ENCODE measurements at places on chromosomes 7 and 10.

DNA sequence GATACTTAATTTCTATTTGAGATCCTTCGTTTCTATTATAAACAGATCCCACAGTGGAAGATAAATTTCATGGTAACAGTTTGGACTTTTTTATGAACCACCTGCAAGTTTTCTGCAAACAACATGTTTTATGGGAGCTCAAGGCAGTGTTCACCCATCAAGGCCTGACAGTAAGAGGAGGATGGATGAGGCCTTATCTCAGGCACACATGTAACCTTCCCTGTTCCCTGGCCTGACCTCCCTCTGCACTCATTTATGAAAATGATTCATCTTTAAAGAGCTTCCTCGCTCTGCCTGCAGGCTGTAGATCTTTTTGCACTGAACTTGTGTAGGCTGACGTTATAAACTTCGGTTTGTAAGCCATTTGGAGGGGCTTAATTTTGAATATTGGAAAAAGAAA, 500.1 kb downstream of the GATA3 start:
- no peak for DNase-seq

DNA sequence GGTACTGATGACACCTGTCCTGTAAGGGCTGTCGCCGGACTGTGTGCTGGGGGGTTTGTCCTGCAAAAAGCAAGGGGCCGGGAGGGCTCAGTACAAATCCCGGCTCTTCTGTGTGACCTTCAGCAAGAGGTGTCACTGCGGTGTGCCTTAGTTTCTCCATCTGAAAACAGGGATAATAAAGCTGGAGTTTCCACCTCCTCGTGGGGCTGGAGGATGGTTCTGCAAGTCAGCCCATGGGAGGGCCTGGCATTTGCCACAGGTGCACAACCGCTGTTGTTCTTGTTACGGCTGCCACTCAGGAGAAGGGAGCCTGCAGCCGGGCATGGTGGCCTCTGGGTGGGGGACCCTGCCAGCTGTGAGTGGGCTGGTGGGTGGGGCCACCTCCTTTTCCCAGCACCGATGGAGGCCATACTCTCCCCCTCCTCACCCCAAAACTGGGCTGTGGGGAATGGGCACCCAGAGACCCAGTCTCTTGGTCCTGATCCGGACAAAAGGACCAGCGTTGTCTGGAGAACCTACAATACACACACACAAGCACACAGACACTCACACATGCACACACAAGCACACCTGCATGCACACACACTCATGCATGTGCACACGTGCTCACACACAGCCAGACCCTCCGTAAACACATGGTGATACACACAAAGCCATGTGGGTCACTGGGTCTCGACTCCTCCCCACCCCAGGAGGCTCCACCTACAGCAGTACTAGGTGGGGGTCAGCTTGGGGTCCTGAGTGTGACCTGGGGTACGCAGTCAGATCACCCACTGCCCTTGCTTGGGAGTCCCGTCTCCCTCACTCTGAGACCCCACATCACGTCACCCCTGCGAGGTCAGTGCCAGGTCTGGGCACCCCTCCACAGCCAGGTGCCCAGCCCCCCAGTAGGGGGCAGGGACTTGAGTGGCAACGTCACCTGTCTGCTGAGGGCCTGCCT, 34.1 kb downstream of the ELFN1 start:
- DNase-seq = no peak

DNA sequence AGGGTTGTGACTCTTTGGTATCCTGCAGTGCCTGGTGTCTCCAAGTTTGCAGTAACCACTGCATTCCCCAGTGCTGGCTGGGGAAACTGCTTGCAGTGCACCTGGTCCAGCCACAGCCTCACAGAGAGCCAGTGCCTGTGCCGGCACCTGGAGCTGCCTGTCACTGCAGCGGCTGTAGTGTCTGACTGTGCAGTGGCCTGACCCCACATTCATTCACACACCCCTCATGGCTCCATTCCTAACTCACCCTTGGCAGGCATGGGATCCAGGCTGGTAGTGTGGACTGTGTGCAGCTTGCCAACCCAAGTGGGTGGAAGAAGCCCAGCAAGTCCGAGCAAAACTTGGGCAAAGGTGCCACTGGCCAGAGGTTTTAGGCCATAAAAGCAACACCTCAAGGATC, 3.7 kb upstream of the CYP3A43 start:
- DNase-seq = no peak

GRCh38 chr7:151501676-151502075, 18.0 kb downstream of the RHEB start:
- no peak for DNase-seq

DNA sequence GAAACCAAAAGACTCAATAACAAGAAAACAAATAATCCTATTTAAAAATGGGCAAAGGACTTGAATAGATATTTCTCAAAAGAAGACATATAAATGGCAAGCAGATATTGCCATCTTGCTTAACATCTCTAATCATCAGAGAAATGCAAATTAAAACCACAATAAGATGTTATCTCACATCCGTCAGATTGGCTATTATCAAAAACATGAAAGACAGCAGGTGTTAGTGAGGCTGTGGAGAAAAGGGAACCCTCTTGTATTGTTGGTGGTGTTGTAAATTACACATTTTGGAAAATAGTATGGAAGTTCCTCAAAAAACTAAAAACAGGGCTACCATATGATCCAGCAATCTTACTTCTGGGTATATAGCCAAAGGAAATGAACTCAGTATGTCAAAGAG, 25.7 kb downstream of the OPALIN start:
- no peak for DNase-seq

DNA sequence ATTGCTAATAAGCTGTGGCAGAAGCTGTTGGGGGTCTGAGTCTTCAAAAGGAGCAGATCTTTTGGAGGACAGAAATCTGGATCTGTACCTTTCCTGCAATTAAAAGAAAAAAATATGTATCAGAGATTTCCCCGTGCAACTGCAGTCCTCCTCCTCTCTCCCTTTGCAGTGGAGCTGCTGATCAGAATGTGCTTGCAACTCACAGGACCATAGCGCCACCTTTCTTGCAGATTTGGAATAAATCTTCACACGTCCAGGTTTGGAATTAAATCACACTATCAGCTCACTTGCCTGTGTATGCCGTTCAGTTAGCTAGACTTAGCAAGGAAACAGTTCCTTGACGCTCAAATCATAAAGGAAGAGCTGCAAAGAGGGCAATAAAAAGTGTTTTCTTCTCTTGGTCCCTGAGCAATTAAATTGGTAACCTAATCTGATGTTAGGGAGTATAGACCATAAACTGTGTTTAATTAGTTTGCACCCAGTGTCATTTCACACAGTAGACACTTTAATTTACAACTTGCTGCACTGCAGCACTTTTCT, 77.4 kb downstream of the PON1 start:
- peak; percentile 74 for DNase-seq

GRCh38 chr10:79468841-79469585, 23.6 kb upstream of the ZCCHC24 start:
- DNase-seq = no peak

DNA sequence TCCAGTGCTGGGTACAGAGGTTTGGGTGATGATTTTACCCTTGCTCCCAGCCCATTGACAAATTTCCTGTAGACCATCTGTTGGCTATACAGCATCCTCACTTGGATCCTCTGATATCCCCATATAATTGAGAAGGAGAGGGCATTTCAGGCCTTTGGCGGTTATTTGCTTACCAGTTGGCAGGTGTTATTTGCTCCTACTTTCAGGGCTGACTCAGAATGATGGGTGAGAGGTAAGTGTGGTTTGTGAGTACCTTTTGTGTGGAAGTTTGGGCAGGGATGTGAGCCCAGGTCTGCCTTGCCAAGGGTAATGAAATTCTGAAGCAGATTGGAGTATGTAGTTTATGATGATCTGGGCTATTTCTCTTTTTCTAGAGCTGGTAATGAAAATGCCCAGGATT, 93.6 kb downstream of the LRMDA start:
- no peak for DNase-seq

DNA sequence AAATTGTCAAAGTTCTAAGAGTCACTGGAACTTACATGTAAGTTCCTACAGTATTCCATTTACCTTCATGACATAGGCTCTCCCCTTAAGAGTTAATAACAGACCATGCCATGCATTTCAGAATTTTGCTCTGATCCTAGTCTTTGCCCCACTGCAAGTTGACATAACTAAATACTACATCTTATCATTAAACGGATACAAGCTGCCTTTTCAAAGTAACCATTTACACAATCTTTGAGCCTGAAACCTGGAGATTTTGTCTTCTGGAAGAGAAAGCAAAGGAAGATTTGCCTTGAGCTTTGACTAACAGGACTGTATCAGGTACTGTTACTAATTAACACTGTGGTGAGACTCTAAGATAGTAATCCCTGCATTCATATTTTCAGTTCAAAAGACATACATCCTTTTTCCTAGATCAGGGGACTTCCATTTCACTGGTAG, 9.3 kb upstream of the AKR1D1 start:
- no peak for DNase-seq

DNA sequence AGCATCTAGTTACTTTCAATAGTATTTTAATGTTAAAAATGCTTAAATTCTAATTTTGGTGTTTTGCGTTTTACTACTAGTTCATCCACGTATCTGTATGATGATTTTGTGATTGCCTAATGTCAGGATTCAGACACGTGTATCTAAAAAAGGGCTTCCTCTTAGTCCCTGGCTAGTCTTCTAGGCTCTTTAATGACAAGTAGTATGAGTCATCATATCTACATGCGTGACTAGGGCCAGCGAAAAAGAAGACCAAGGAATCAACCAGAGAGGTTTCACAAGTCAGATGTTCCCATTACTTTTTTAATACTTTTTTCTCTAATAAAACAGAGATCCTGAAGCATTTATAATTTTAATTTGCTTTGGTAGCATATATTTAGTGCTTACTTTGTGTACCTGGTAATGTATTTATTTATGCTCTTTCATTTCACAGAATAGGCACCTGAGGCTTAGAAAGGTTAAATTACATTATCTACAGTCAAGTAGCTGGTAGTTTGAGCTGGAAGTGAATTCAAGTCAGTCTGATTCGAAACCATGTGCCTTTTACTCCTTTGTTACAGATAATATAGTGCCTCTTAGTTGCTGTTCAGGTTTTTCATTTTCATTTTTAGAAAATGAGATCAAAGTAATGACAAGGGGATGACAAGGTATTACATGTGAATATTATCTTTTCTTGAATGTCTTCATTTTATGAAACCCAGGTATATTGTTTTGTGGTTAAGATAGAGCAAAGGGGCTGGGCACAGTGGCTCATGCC, 140.3 kb downstream of the FOXP2 start:
- DNase-seq = no peak

GRCh38 chr7:84612981-84613681, 418.5 kb upstream of the SEMA3A start:
- DNase-seq = no peak

GRCh38 chr10:121741248-121741792, 143.1 kb upstream of the FGFR2 start:
- no peak for DNase-seq

GRCh38 chr10:116766837-116767634, 24.7 kb upstream of the HSPA12A start:
- no peak for DNase-seq

- DNase-seq = peak; percentile 41
Measured at GRCh38 chr10:89426230-89426868, 12.0 kb downstream of the IFIT5 start.

GRCh38 chr10:28217848-28218247, 85.0 kb downstream of the MPP7 start:
- DNase-seq = no peak

- no peak for DNase-seq
Measured at GRCh38 chr10:17227367-17228090, 512 bp upstream of the VIM start.

- DNase-seq = no peak
Measured at GRCh38 chr7:95303013-95303905, 21.1 kb downstream of the PON1 start.

DNA sequence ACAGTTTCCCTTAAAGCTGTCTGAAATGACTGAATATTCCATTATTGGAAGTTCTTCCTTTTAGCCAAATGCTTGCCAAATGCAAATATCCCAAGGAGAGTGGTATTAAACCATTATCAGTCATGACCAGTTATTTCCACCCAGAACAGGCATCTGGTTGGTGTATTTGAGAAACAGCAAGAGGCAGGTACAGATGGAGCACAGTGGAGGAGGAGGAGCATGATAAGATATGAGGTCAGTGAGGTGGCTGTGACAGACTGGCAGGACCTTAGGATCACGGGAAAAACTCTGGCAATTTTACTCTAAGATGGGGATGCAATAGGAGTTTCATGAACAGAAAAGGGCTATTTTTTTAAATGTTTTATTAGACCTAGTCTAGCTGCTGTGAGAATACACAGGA, 6.4 kb downstream of the HEPACAM2 start:
- no peak for DNase-seq

DNA sequence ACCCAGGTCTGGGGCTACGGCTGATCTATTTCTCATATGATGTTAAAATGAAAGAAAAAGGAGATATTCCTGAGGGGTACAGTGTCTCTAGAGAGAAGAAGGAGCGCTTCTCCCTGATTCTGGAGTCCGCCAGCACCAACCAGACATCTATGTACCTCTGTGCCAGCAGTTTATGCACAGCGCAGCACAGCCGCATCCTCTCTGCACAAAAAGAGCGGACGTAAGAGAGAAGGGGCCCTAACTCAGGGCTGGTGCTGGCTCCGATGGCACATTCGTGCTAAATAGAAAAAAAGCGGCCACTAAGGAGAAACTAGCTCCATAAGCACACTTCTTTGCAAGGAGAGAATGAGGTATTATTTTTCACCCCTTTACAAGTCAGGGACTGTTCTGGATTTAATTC, 28.3 kb upstream of the PRSS1 start:
- DNase-seq = no peak

GRCh38 chr10:10493833-10494232, 523.8 kb upstream of the CELF2 start:
- DNase-seq = no peak

- no peak for DNase-seq
Measured at GRCh38 chr7:93945756-93946535, 24.4 kb downstream of the GNG11 start.

DNA sequence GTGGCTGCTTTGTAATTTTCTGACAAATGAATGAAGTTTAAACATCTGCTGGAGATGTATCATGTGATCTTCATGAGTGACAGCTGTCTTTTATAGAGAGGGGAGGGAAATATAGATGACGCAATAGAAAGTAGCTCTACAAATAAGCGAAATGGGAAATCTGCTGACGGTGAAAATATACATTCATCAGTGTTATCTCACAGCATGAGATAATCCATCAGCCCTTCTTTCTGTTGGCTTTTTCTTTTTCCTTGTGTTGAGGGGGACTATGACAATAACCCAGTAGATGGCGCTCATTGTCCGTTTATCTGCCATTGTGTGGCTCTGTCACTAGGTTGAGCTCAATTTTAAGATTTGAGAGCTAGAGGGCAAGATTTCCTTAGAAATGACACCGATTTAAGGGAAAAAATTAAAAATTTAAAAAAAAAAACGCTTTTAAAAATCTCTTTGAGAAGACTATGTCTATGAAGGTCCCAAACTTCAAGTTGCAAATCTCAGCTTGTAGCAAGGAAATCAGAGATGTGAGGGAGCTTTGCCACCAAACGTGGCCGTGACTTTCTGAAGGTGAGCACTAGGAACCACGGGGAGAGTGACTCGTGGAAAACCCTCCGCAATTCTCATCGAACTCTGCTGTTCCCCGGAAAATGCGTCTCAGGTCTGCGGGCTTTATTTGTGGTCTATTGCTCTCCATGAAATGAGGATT, 114.6 kb upstream of the SFMBT2 start:
- peak; percentile 49 for DNase-seq
